ENCODE measurements at places on chromosomes 12 and 14.

DNA sequence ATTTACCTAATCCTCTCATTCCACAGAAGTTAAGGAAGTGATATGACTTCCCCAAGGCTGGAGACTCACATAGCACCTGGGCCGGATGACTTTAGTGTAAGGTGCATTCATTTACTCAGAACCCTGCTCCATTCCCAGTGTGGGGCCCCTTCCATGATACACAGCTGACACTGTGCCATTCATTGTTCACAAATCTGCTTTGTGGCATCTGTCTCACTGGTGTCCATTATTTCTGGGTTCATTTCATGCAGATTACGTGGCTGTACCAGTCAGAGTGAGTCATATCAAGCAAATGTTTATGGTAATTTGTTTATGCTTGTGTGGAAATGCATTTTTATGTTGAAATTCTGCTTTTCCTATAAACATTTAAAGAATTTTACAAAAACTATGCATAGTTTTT, 5.2 kb downstream of the ANO4 start:
- no peak for DNase-seq

DNA sequence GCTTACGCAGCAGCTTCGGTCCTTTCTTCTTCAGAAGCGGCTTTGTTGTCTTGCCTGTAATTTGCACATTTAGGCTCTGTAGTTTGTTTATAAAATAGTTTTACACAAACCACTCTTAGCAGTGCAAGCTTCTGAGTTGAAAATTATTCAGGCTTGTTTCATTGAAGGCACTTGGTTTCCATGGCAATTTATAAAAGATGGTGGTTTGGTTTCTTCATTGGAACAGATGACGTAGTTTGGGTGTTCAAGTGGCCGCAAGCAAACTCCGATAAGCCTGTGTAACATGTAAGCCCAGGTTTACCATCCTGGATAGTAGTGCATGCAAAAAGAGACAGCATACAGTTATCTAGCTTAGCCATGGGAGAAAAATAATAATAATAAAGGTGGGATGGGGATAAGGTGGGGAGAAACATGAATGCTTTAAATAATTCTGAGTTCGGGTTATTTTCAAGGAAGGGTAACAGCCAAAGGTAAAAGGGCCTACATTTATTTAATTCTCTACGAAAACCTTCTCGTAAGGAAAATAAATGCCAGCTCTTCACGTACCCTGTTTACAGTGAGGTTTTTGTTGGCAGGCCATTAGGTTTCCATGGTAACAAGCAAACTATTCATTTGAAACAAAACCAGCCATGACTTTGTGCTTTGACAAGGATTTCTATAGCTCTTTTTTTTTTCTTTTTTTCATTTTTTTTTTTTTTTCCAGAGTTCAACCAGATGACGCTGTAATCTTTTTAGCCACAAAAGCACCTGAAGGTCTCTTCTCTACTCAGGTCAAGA, 189.6 kb upstream of the RPL10L start:
- no peak for DNase-seq

DNA sequence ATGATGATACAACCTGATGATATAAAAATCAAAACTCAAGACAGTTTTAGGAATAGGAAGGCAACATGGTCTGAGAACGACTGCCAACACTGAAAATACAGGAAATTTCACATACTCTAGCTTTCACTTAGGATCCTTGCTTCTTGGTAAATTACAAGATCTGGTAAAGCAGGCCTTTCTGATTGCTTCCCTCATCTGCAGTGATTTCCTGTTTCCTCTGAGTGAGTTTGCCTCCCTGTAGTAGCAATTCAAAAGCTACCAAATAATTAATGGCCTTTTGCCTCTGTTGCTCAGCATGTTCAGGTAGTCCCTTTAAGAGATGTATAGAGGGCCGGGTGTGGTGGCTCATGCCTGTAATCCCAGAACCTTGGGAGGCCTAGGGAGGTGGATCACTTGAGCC, 2.0 kb upstream of the IRAK3 start:
- DNase-seq, result no peak

DNA sequence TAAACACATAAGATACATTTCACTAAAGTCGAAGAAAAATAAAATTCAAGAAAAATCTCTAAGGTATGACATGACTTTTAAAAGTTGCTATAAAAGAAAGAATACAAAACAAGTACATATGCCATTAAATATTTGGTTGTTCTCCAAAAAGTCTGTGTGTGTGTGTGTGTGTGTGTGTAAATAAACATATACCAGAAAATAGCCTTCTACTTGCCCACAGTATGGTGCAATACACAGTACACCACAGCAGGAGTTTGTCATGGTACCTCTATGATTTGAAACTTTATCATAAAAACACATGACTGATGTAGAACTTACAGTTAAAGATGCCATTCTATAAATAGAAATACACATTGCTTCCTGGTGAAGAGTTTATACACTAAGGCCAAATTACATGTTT, 692.7 kb upstream of the MGAT4C start:
- no peak for DNase-seq

DNA sequence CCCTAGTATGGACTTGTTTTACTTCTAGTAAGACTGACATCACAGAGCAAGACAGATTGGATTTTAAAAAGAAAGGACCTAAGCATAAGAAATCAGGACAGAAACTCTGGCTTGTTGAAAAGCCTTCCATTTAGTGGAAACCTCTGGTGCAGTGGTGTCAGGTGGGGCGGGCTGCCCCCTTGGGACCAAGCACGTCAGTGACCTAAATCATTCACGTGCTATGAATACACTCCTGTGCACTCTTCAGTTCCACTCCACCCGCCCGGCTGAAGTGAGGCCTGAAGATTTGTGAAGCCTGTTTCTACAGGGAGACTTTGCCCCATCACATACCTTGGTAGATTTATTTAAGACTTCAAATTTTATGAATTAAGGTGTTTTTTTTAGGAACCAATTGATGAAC, 58.2 kb upstream of the STRN3 start:
- DNase-seq, result no peak

DNA sequence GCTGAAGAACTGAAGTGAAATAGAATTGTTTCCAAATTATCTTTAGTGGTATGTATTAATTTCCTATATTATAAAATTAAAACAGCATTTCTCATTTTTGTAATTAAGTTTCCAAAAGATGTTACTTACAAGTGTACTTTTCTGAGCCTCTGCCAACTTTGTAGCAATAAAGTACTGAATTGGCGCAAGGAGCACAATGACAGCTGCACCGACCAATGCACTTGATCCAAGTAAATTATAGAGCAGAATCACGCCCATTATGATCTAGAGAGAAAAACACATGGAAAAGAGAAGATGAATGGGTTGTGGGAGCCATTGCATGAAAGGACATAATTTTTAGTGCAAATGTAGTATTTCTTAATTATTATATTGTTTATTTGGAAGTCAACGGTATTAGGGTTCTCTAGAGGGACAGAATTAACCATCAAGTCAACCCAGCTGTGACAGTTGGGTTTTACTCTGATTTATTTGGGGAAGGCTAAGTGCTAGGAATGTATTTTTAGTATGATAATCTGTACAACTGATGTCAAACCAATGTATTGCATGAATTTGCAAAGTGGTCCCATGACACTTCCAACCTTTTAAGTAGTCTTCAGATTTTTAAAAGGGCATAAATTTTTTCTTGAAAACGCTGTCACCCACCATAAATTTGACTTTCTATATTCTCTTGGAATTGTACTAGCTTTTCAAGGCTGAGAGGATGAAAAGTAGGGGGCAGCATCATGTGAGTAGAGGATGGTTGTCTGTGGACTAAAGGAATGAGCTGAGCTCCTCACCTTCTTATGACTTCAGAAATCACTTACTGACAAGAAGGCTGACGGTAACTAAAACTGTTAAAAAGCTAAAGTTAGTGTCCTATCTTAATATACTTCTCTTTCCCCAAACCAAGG, 33.0 kb downstream of the ABCC9 start:
- no peak for DNase-seq

DNA sequence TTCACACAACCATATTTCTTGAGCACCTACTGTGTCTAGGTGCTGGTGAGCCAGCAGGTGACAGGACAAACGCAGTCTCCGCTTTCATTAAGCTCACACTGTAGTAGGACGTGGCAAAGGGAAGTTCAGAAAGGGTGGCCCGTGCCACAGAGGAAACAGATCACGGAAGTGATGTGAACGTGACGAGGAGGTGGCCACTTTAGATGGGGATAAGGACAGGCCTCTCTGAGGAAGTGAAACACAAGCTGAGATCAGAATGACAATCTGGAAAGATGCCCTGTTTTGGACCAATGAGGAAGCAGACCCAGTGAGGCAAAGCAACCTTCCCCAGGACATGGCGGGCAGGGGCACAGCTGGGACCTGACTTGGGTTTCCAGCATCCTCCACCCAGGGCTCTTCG, 127.4 kb upstream of the PRMT8 start:
- DNase-seq, result peak; percentile 26

GRCh38 chr12:118183711-118184110, 47.8 kb downstream of the PEBP1 start:
- DNase-seq, result no peak

DNA sequence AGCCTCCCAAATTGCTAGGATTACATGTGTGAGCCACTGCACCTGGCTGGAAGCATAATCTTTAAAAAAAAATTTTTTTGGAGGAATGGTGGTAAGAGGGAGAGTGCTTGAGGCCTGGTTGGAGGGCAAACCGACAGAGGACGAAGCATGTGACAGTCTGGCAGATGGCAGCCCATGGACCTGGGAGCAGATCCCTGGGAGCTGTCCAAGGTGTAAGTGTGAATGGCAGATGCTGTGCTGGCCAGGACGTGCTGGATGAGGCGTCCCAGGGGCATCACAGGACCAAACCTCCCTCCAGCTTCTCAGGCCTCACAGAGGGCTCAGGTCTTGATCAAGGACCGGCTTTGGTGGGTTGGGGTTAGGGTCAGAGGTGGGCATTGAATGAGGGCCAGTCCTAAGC, 128.4 kb upstream of the NCOR2 start:
- DNase-seq, result no peak

DNA sequence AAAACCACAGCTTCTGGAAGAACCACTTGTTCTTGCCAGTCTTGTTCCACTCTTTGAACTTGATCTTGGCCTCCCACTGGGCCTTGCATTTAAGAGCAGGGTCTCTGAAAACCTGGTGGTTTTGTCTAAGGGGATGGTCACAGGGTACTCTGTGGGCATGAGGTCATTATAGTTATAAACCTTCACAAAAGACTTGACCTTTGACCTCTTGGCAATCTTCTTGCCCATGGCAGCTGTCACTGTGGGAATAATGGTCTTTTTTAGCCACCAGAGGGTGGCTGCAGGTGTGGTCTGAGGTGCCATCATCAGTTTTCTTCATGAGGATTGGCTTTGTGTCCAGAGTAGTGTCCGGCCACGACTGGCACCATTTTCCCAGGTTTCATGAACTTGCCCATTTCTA, 9.1 kb downstream of the ATP6V0A2 start:
- DNase-seq, result no peak

- DNase-seq, result peak; percentile 13
These were observed 339.3 kb downstream of the BCL11B start for GRCh38 chr14:98932431-98933325.

GRCh38 chr12:92702754-92703679, at the start of gene PLEKHG7:
Gene PLEKHG7 (plus strand): TSS chr12:92702989. CDS start chr12:92706632, 3,643 bp downstream.
- DNase-seq, result no peak

Data from CD4-positive, alpha-beta T cell treated with Interleukin-17A for 1 hour (primary cell).